NB4 (cell line): ENCODE measurements at places on chromosomes 13 and 19.

DNA sequence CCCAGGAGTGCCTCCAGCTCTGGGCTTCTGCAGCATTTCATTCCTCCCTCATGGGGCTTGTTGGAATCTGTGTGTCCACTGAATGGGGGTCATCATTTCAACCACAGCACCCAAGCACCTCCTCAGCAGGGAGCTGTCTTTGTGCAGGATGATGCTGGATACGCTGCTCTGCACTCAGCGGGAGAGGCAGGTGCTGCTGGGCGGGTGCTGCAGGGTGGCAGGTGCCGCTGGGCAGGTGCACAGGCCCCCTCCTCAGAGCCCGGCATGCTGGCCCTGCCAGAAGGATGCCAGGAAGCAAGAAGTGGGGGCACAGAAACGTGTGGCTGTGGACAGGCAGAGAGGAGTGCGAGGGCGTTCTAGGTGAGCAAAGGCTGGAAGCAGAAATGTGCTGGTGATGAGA is 121.8 kb upstream of the VSTM2B start:
- DNase-seq = no peak

- DNase-seq = no peak
Measured at GRCh38 chr19:927351-927779, 1.5 kb downstream of the ARID3A start.

DNA sequence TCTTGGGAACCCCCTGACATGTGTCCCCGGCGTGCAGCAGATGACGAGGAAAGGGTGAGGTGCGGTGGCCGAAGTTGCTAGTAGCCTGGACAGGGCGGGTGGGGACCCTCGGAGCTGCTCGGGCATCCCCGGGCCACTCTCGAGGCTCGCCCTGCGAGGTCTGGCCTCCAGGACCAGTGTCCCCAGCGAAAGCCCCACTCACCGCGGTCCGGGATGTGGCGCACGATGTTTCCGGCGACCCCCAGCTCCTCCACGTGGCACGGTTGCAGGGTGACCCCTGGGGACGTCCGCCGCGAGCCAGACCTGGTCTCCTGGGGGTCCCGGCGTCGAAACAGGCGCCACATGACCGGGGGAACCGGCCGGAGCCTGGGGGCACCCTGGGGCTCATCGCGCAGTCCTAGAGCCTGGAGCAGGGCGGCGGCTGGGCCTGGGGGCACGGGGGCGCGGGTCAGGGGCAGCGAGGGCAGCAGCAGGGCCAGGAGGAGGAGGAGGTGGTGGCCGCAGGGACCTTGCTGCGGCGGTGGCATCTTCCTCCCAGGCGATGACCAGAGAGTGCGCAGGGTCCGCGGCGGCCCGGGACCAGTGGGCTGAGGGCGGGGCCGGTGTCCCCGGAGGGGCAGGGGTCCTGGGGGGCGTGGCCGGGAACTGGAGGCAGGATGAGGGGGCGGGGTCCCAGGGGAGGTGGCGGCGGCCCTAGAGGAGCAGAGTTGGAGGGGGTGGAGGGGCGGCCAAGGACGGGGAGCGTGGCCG is 26.0 kb downstream of the CERS1 start:
- no peak for DNase-seq

GRCh38 chr19:8017808-8018207 is 12.4 kb upstream of the ELAVL1 start:
- DNase-seq = peak; percentile 71

DNA sequence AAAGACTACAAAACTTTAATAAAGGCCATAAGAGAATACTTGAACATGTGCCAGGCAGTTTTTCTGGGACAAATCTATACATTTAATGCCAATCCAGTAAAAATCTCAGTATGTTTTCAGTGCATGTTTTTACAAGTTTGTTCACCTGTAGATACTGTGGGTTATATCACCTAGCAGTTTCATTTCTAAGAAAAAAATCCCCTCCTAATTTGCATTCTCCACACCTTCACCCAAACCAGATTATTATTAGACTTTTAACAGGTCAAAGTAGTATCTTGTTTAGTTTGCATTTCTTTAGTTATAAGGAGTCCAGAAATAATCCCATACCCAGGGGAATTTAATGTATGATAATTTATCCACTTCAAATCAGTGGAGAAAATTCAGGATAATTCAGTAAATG is 17.0 kb upstream of the LPAR6 start:
- no peak for DNase-seq

DNA sequence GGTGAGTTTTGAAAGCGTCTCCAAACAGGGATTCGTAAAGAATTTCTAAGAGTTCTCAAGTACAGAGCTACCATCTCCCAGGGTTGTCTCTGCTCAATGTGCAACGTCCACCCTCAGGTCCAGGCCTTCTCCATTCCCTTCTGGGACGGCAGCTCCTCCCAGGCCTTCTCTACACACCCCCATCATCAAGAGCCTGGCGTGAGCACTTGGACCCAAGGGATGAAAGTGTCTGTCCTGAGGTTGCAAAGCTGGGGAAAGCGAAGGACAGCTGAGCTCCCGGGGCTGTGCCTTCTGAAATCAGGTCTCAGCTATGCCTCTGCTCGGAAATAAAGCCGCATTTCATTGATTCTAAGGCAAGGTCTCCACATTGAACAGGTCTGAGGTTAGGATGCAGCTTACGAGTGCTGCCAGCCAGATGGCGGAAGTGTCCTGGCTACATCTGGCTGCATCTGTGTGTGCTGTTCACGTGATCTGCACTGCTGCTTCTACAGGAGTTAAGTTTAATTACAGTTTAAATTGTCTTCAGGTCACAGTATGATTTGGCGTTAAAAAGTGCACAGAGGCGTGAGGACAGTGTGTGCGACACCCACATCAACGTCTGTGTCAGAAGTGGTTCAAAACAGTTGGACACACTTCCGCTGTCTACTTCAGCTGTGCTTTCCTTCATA is 27.0 kb upstream of the MIER2 start:
- no peak for DNase-seq

DNA sequence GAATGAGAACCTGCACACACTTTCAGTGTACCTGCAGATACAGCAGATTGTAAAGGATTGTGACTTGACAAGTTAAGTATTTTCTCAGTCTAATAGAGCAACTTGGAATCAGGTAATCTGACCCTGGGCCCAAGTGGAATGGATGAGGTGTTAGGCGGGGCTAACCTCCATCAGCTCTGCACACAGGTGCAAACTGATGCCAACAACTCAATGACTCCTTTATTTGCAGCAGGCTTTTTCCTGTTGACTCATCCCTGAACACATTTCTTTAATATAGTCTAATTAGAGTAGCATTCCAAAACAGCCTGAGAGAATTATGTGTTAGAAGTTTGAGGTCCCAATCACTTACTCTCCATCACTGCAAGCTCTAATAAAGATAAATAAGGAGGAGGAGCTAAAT is 48.8 kb downstream of the TPT1 start:
- no peak for DNase-seq

GRCh38 chr19:17579661-17580244 is 24.3 kb downstream of the COLGALT1 start:
- peak; percentile 63 for DNase-seq

- no peak for DNase-seq
Measured at GRCh38 chr13:40502236-40502635, 164.2 kb downstream of the FOXO1 start.

DNA sequence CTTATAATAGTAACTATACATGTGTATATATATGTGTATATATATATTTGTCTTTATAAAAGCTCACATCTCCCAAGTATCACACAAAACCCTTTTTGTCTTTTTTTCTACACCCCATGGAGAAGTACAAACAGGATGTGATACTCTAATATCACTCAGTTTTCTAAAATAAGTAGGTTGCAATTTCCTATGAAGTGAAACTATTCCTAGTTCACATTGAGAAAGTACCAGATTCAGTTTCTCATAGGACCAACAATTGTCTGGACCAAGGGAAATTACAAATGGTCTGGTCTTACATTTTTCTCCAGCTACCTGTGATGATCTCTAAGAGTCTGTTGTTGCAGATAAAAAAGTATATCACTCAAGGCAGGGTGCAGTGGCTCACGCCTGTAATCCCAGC is 17.9 kb upstream of the LILRB1 start:
- DNase-seq = no peak

GRCh38 chr13:31725841-31726240 is 13.5 kb upstream of the RXFP2 start:
- DNase-seq = no peak

DNA sequence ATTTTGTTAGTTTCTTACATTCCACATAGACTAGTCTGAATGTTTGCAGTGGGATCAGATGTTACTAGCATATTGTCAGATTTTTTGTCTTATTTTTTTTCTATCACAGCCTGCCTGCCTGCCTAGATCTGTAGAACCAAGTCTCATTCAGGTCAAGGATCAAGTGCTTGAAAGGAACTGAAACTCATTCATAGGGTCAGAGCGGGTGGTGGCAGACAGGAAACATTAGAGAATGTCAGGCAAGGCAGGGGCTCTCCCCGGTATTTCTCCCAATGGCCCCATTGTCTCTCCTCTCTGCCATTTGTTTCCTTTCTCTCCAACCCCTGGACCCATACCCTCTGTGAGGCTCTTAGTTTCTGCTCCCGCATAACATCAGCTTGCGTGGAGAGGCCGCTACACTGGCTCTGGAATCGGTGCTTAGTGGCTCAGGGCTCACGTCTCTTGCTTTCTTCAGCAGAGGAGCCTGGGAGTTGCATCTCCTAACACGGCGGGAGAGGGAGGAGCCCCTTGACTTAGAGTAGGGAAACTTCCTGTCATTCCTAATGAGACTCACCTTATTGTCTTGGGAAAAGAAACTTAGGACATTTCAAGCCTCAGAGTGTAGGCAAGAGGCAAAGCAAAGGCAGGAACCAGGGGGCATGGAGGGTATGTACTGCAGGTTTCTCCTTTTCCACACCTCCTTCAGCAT is 35.6 kb upstream of the SPATA13 start:
- peak; percentile 11 for DNase-seq

DNA sequence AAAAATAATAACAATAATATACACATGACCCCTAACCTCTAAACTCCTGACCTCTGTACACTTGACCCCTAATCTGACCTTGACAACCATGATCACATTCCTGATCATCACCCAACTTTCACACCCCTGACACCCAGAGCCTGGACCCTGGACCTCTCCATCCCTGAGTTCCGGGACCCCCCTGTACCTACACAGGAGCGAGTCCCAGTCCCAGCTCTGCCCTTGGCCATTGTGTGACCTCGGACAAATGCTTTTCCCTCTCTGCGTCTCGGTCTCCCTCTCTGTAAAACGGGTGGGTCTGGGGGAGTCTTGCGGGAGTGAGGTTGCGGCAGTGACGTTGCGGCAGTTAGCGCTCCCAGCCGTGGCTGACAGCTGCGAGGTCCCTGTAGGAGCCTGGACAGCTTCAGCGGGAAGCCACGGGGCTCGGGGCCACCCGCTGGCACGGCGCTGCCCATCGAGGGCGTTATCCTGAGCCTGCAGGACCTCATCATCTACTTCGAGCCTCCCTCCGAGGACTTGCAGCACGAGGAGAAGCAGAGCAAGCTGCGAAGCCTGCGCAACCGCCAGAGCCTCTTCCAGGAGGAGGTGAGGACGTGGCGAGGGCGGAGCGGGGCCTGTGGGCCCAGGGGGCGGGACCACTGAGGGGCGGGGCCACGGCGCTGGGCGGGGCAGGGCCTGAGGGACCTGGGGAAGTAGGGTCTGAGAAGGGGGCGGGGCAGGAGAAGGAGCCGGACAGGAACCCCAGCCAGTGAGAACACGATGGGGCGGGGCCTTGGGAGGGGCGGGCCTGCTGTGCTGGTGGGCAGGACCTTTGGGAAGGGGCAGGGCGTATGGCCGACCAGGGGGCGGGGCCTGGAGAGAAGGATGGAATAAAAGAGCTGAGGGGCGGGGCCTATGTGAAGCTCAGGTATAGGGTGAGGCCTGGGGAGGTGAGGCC is 19.2 kb downstream of the RYR1 start:
- DNase-seq = peak; percentile 31

DNA sequence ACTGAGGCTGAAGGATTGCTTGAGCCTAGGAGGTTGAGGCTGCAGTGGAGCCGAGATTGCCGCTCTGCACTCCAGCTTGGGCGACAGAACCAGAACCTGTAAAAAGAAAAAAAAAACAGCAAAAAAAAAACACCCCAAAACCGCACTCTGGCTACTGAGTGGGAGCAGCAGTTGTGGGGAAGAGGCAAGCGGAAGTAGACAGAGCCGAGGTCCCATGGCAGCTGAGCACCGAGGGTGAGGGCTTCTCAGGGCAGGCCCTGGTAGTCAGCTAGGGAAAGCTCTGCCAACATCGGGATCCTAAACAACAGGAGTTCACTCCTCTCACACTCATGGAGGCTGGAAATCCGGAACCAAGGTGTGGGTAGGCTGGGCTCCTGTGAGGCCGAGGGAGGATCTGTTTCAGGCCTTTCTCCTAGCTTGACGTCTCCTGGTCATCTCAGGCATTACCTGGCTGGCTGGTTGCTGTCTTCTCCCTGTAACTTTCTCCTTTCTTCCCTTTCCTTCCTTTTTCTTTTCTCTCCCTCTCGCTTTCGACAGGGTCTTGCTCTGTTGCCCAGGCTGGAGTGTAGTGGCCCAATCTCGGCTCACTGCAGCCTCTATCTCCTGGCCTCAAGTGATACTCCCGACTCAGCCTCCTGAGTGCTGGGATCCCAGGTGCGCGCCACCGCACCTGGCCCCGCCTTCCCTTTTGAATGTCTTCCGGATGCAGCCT is 15.8 kb upstream of the LATS2 start:
- DNase-seq = peak; percentile 44

GRCh38 chr13:22200440-22200839 is 529.6 kb downstream of the FGF9 start:
- DNase-seq = no peak

- peak; percentile 90 for DNase-seq
Measured at GRCh38 chr13:31896427-31896826, 135.1 kb upstream of the FRY start.

DNA sequence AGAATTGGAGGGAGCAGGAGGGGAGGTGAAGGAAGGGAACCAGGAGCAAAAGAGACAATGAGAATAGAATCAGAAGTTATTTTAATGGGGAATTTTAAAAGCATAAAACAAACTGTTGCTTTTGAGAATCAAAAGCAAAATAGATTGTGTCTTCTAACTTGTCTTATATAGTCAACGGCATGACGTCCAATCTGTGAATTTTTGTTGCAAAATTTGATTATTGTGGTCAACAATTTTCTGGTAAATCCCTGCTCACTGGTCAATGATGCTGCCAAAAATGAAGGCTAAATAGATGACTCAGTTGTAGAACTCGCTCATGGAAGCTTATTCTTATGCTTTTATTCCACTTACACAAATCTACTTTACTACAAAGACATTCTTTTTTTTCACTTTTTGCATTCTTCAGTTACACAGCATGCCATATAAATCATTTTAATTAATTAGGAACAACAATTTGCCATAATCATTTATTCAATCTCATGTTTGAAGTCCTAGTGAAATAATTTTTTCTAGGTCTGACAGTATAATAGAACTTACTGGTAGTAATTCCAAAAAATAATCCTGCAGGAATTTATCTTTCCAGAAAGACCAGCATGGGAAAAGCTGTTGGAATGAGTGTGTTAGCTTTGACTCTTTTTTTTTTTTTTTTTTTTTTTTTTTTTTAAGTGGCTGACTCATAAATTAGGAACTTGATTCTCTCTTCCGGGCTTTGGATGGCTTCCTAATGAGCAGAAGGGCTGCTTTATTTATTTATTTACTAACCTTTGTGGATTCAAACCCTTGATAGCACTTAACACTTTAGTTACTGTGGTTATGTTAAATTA is 256.9 kb downstream of the SPRY2 start:
- DNase-seq = no peak

- DNase-seq = peak; percentile 86
Measured at GRCh38 chr19:35442091-35442490, 6.0 kb upstream of the FFAR2 start.
